ENCODE measurements at places on chromosomes 1 and 21.

- DNase-seq = no peak
Observed at GRCh38 chr1:68585351-68585750, 88.5 kb upstream of the DEPDC1 start.

DNA sequence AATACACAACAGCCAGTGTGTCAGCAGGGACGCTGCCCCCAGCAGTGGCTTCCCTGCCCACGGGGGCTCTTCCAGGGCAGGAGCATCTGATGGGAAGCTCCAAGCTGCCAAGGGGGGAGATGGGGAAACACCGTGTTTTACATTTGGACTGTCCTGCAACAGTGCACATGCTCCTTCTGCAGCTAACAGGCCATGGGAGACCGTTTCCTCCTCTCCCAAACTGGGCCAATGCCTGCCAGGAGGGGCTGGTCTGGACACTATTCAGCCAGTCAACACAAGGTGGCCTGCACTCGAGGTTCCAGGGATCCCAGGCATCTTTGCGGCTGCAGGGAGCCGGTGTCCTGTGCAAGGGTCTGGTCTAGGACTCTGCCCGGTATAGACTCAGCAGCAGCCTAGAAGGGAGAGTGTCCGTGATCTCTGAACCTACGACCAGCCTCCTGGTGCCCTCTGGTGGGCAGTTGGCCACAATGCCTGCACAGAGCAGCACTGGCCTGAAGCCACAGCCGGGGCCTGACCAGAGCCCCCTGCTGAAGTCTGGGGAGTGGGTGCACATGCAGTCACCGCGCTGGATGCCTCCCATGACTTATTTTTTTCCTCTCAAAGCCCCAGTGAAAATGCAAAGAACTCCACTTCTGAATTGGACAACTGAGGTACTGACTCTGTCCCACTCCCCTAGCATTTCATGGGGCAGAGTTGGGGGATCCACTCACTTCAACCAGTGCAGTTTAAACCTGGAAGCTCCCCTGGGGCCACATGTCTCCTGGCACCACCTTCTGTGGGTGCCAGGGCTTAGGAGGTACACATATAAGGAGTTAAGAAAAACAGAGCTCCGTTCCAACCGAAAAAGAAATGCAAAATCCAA is 33.3 kb downstream of the RCC2 start:
- DNase-seq = peak; percentile 46

GRCh38 chr1:101166583-101167120 is 70.2 kb upstream of the S1PR1 start:
- DNase-seq = no peak

DNA sequence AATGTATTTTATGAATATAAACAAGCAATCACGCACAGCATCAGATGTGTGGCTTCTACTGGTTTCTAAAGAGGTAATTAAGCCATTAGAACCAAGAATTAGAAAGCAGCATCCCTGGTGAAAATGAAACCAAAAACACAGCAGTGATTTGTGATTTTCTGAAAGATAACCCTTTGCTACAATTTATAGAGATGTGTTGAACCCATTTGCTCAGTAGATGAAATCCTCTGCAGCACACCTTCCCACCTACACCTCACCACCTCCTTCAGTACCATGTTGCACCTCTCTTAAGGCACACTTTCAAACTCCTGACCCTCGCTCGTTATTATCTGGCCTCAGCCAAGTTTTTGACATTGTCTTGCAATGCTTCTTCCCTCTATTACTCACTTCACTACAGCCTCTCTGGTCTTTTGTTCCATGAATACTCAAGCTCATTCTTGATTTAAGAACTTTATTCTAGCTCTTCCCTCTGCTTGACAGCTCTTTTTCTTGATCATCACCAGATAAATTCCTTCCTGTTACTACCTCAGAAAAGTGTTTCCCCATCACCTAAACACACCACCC is 38.6 kb downstream of the NSL1 start:
- DNase-seq = no peak

DNA sequence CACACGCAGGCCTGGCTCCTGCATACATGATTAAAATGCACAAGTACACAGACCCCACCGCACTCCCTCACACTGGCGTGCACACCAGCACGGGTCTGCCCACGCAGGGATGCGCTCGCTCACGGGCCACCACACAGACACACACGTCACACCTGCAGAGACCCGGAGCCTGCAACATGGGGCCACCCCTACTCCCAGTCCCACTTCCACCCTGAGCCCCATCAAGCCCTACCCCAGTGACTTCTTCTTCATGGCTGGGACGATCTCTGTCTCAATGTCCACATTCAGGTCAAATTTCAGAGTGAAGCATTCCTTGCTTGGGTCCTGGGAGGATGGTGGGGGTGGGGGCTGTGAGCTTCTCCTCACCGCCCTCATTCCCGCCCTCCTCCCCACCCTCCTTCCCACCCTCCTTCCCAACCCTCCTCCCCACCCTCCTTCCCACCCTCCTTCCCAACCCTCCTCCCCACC is 8.9 kb upstream of the TNFRSF25 start:
- no peak for DNase-seq

DNA sequence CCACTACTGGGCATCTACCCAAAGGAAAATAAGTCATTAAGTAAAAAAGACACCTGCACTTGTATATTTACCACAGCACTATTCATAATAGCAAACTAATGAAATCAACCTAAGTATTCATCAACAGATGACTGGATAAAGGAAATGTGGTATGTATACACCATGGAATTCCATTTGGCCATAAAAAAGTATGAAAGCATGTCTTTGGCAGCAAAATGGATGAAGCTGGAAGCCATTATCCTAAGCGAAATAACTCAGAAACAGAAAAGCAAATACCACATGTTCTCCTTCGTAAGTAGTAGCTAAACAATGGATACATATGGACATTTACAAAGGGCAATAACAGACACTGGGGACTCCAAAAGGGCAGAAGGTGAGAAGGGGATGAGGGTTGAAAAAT is 485.7 kb upstream of the BRINP3 start:
- no peak for DNase-seq

- no peak for DNase-seq
Observed at GRCh38 chr1:31787261-31787660, 23.1 kb upstream of the ADGRB2 start.

- DNase-seq = no peak
Observed at GRCh38 chr1:70874818-70875217, 172.8 kb downstream of the PTGER3 start.

DNA sequence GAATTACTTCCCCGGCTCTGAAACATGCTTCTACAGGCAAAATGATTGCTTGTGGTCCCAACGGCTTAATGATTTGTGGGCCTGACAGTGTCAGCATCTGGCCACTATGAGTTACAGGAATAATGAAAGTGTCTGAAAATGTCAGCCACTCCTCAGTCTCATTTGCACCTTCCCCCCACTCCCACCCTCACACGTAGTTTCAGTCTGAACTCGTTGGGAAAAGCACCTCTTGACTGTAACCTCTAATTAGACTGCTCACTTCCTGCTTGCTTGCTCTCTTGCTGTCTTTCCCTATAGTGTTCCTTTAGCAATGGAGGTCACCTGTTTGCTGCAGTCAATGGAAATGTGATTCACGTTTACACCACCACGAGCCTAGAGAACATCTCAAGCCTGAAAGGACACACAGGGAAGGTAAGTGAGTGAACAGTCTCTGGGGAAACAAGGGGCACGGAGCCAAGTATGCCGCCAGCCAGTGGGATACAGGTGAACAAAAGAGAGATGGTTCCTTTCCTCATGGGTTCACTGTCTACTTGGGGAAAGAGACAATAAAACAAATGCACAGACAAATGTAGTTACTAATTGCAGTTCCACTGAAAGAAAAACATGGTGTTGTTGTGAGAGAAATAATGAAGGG is 27.1 kb downstream of the CFAP57 start:
- DNase-seq = no peak

DNA sequence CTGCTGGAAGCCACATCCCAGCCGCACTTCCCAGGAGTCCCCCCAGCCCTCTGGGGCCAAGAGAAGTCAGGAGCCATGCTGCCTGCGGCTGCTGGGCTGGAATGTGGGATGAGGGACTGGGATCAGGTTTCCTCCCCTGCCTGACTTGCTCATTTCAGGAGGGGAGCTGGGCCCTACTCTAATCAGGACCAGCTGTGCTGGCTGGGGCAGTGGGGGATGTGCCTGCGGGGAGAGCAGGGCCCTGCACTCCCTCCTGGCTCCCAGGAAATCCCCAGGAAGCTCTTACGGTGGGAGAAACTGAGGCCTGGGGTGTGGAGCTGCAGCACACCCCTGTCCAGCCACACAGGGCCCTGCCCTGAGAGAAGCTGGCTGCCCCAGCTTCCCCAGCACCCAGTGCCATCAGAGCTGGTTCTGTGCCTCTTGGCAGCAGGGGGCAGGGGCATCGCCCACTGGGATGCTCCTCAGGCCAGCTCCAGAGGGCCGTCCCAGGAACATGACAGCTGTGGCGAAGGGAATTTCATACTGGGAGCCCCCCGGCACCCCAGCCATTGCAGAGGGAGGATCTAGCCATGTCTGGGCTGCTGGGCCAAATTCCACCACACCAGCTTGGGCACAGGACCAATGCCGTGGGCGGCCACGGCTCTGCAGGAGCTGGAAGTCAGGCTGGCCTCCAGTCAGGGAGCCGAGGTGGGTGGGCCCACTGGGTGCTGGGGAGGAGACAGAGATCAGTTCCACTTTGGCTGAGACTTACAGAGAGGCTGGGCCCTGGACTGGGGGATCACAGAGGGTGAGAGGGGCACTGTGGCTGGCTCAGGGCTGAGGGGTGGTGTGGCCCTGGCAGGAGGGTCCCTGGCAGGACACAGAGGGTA is 21.3 kb upstream of the PRSS38 start:
- no peak for DNase-seq

DNA sequence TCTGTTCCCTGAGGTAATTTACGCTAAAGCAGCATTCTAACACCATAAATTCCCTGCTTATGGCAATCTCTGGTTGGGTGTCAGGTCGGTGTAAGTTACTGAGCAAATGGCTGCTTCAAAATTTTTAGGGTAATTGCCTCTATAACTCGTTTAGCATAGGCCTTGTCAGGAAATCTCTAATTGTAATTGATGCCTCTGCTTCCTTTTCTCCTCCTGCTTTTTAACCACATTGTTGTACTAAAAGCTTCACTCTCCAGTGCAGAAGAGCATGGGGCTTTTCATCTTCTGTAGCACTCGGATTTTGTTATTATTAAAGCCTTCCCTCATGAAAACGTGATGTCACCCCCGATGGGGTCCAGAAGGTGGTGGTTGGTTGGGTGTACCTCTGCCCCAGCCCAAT is 141.6 kb upstream of the NBPF11 start:
- no peak for DNase-seq

DNA sequence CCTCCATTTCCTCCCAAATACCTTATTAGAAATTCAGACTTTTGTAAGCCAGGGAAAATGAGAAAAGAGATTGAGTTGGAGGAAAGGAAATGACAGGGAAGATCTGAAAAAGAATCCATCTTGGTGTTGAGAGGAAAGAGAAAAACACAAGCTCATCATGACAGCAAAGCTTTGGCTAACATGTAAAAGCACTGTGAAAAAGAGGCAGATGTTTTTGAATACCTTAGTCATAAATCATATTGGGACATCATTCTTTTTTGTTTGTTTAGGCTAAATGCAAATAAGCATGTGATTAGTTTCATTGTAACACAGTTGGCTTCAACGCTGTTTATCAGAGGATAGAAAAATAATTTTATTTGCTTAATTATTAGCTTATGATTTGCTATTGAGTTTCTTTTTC is 64.6 kb downstream of the LHX8 start:
- no peak for DNase-seq

DNA sequence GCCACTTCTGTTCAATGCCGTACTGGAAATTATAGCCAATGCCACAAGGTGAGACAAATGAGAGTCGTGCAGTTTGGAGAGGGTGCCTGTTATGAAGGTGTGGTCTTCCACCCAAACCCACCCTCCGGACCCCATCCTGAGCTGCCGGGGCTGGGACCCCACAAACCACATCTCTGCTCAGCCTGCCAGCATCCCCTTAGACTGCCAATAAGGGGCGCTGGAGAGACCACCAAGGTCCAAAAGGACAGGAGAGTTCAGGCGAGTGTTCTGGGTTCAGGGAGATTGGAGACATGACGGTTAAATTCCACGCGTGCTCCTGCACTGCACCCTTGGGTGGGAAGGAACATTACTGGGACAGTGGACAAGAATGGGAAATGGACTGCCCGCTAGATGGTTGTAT is 48.7 kb upstream of the COL18A1 start:
- no peak for DNase-seq

DNA sequence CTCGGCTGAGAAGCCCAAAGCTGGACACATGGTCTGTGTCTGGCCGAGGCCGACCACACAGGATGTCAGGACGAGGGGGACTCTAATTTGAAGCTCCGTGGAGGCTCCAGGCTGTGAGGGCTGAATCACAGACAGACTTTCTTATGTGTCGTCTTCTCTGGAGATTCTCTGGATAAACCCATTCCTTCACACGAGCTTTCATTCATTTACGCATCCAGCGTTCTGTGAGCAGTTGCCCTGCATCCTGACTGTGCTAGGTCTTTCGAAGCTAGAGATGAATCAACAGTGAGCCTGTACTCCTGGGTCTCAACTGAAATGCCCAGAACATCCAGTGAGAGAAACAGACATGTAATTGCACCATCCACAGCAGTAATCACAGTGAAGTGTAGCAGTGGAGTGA is 49.6 kb downstream of the ECE1 start:
- DNase-seq = no peak

DNA sequence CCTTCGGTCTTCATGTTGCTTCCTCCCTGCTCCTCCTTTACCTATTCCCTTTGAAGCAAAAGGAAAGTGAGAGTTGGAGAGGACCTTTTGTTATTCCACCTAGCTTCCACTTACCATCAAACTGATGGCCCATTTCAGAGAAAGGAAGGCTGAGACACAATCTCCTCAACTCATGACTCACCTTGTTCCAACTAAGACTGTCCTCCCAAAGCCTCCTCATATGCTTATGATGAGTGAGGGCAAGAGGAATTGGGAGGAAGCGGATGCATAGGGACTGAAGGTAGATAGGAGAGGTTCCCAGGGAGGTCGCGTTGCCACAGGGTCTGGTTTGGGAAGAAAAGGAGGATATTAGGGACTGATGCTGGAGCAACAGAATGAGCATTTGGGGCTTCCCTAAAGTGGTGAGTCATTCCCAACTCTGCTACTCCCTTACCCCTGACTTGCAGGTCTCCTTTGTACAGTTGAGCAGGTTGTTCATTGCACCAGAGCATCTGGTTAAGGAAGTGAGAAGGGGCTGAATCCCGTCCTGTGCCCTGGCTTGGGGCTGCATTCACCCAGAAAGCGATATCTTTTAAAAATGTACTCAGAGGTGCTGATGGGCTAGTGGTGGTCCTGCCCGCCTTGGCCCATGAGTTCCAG is 35.0 kb downstream of the LGR6 start:
- DNase-seq = no peak

DNA sequence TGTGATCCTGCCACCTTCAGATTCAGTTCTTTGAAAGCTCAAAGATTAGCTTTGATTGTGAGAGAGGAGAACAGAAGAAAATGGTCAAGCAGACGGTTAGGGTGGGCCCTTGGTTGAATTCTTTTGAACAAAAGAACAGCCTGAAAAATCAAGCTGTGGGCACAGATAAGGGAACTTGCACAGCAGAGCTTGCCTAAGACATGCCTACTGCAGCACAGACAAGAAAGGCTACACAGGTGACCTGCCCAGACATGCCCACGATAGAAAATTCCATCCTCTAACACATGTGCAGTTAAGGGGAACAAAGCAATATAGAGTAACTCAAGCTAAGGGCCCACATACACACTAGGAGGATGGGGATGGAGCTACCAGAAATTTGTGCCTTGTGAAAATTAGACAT is 512.5 kb upstream of the LRRC7 start:
- no peak for DNase-seq

GRCh38 chr1:57269630-57270225 is 154.1 kb downstream of the DAB1 start:
- DNase-seq = no peak

GRCh38 chr1:86470859-86471258 is 2.1 kb downstream of the CLCA1 start:
- no peak for DNase-seq

Data from SHP77 (cell line).